Upper lobe of left lung (tissue), 6 donors: ENCODE measurements at places on chromosomes 7 and 10. TPM values are rescaled to one million over a fixed set of nuclear protein-coding genes. Genes with fewer than 3 reads are reported as not detected.

DNA sequence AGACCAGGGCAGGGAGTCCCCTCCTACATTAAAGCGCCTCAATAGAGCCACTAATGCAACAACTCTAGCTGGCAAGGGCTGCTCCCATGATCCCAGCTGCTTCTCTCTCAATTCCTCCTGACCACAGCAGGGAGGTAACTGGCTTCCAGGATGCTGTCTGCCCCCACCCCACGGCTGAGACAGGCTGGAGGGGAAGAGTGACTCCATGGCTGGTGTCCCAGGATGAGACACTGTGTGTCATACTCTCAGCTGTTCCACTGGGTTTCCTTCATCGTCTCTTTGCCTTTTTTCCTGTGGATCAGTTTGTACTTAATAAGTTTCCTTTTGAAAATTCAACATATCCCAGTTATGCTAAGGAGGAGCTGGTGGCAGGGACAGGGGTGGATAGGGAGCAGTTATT, 27.7 kb upstream of the MYH16 start:
- DNase-seq = no peak
- no peak overlapping the region for H3K27ac ChIP-seq
- H3K27me3 ChIP-seq = no peaks in the 10 kb centered on the region
- H3K4me1 ChIP-seq = no peaks in the 10 kb centered on the region

The FKBP6 gene
- not detected for total RNA-seq

- no peak for DNase-seq
- H3K4me3 ChIP-seq = no peak overlapping the region
- H3K27ac ChIP-seq = no peak overlapping the region
- H3K4me1 ChIP-seq = no peaks in the 10 kb centered on the region
- peaks cover 47% of the 10 kb centered on the region for H3K36me3 ChIP-seq
- H3K27me3 ChIP-seq = no peaks in the 10 kb centered on the region
These were observed 35.1 kb upstream of the TTYH3 start for GRCh38 chr7:2596464-2597272.

DNA sequence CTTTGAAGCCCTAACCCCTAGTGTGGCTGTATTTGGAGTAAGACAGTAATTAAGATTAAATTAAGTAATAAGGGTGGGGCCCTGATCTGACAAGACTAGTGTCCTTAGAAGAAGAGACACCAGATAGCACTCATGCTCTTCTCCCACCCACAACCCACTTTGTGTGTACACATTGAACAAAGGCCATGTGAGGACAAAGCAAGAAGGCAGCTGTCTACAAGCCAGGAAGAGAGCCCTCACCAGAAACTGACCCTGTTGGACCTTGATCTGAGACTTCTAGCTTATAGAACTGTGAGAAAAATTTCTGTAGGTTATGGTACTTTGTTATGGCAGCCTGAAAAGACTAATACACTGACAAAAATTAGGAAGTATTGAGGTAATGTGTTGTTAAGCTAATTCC, 59.8 kb downstream of the ZFAND4 start:
- no peaks in the 10 kb centered on the region for H3K27me3 ChIP-seq
- peaks cover 34% of the 10 kb centered on the region for H3K36me3 ChIP-seq
- DNase-seq = no peak
- no peaks in the 10 kb centered on the region for H3K4me1 ChIP-seq

GRCh38 chr10:119413471-119414080, 128.9 kb downstream of the RGS10 start:
- H3K4me1 ChIP-seq = peaks cover 52% of the 10 kb centered on the region
- peak overlapping the region; percentile 78 for H3K27ac ChIP-seq
- H3K27me3 ChIP-seq = no peaks in the 10 kb centered on the region
- peak; percentile 85 for DNase-seq
- H3K36me3 ChIP-seq = no peaks in the 10 kb centered on the region

DNA sequence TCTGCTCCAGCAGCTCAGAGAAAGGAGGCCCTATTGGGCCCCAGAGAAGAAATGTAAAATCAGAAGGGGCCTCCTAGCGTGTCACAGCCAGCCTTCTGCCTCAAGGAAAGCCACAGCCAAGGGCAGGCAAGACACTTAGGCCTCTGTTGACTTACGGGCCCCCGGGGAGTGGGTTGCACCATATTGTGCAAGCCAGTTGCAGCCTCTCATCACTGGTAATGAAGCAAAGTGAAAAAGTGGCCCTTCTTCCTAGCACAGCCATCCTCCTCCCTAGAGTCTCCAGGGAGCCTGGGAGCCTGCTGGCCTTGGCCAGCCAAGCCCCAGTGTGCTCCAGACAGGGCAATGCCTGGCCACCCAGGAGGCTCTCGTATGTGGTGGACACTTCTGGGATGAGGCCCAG, 56.2 kb upstream of the GDF10 start:
- no peaks in the 10 kb centered on the region for H3K36me3 ChIP-seq
- H3K4me3 ChIP-seq = no peak overlapping the region
- no peaks in the 10 kb centered on the region for H3K27me3 ChIP-seq
- no peak overlapping the region for H3K27ac ChIP-seq

- H3K4me1 ChIP-seq = no peaks in the 10 kb centered on the region
- no peaks in the 10 kb centered on the region for H3K27me3 ChIP-seq
- H3K4me3 ChIP-seq = no peak overlapping the region
- DNase-seq = no peak
- no peaks in the 10 kb centered on the region for H3K36me3 ChIP-seq
These were observed 66.6 kb upstream of the ZNF479 start for GRCh38 chr7:57198801-57199200.

DNA sequence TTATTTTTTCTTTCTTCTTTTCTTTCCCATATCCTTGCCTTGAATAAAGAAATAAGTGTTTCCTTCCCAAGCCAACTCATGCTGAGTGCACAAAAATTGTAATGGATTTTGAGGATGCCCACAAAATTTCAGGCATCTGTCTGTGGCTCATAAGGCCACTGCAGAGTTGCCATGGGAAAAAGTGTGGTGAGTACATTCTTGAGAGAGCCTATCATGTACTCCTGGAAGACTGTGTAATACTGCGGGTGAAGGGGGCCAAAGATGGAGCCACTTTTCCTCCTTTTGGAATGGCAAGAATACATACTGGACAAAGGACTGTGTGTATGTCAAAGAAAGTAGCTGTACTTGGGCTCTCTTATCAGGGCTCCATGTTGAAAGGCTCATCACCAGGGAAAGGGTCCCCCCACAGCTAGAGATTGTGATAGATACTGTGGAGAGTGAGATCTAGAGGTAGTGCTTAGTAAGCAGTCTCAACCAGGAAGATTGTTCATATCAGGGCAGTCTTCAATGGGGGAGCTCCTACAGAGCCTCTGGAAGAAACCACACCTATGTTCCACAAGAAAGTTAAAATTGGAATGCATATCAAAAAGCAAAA, 341.6 kb upstream of the KCND2 start:
- no peak for DNase-seq
- H3K4me3 ChIP-seq = no peak overlapping the region
- H3K36me3 ChIP-seq = no peaks in the 10 kb centered on the region

The CALML5 gene
- total RNA-seq = not detected

- no peaks in the 10 kb centered on the region for H3K36me3 ChIP-seq
- no peak for DNase-seq
- H3K27me3 ChIP-seq = no peaks in the 10 kb centered on the region
- H3K27ac ChIP-seq = no peak overlapping the region
These were observed 156.5 kb upstream of the BMPER start for GRCh38 chr7:33748793-33749192.

The PPP1R9A gene
- total RNA-seq = 41.9 TPM

The RAB18 gene
- 91.3 TPM for total RNA-seq

The DBF4 gene
- 4.2 TPM for total RNA-seq

DNA sequence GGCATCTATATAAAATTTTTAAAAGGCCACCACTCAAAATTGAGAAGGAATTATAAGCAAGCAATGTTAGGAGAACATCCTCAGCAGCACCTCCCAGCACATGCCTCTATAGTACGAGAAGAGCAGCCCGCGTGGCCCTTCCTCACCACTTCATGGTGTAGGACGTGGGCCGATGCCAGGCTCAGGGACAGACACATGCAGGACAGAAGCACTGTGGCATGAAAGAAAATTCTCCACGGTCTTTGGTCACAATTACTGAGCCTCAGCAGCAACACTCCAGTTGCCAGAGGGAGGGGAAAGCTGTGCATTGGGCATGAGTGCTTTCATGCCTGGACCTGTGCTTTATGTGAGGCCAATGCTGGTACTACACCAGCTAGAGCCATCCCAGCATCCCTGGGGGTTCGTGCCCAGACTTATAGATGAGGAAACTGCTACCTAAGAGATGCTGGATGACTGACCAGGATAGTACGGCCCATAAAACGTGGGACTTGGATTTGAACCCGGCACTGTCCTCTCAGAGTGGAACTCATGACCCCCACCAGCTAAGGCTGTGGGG, 164.7 kb downstream of the ADAM12 start:
- no peaks in the 10 kb centered on the region for H3K27me3 ChIP-seq
- no peaks in the 10 kb centered on the region for H3K36me3 ChIP-seq
- H3K27ac ChIP-seq = no peak overlapping the region

- no peaks in the 10 kb centered on the region for H3K36me3 ChIP-seq
- no peaks in the 10 kb centered on the region for H3K27me3 ChIP-seq
- H3K4me1 ChIP-seq = no peaks in the 10 kb centered on the region
- no peak for DNase-seq
- H3K27ac ChIP-seq = no peak overlapping the region
These were observed 13.6 kb upstream of the SLF2 start for GRCh38 chr10:100899171-100899570.

The PRTFDC1 gene
- total RNA-seq = 3.9 TPM

DNA sequence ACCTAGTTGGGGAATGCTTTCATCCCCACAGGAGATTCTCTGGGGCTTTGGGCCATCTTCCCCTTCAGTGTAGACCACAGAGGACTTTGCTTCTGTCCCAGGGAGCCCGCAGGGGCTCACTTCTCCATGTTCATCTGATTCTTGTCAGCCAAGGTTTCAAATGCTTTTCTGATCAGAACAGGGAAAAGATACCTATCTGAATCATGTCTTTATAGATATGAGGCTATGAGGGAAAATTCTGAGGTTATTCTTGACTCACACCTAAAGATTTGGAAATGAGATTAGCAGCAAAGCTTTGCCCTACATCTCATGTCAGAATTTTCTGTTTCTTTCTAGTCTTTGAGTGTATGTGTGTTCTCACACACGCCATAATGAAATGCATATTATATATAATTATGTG, 53.3 kb downstream of the FIGNL1 start:
- H3K27ac ChIP-seq = no peak overlapping the region
- H3K36me3 ChIP-seq = peaks cover 13% of the 10 kb centered on the region
- H3K27me3 ChIP-seq = no peaks in the 10 kb centered on the region
- DNase-seq = no peak
- no peak overlapping the region for H3K4me3 ChIP-seq
- H3K4me1 ChIP-seq = no peaks in the 10 kb centered on the region

The MYOZ1 gene
- 0.46 TPM for total RNA-seq

DNA sequence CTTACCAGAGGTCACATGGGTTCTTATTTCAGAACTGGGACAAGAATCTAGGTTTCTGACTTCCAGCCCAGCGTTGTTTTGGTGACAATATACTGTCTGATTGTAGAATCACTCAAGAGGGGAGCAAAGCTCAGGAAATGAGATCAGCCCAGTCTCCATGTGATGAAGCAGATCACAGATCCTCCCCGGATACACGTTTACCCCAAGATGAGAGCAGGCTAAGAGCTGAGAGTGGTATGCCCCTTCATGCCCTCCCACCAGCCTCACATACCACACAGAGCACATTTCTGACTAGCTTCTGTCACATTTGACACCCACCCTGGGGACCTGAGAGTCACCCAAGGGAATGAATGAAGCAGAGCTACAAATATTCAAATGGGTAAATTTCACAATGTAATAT, 27.1 kb upstream of the PRKCQ start:
- no peaks in the 10 kb centered on the region for H3K4me1 ChIP-seq
- DNase-seq = no peak
- no peak overlapping the region for H3K4me3 ChIP-seq
- no peaks in the 10 kb centered on the region for H3K36me3 ChIP-seq
- no peak overlapping the region for H3K27ac ChIP-seq

The LIPF gene
- not detected for total RNA-seq

The UCN3 gene
- total RNA-seq = 1.6 TPM

DNA sequence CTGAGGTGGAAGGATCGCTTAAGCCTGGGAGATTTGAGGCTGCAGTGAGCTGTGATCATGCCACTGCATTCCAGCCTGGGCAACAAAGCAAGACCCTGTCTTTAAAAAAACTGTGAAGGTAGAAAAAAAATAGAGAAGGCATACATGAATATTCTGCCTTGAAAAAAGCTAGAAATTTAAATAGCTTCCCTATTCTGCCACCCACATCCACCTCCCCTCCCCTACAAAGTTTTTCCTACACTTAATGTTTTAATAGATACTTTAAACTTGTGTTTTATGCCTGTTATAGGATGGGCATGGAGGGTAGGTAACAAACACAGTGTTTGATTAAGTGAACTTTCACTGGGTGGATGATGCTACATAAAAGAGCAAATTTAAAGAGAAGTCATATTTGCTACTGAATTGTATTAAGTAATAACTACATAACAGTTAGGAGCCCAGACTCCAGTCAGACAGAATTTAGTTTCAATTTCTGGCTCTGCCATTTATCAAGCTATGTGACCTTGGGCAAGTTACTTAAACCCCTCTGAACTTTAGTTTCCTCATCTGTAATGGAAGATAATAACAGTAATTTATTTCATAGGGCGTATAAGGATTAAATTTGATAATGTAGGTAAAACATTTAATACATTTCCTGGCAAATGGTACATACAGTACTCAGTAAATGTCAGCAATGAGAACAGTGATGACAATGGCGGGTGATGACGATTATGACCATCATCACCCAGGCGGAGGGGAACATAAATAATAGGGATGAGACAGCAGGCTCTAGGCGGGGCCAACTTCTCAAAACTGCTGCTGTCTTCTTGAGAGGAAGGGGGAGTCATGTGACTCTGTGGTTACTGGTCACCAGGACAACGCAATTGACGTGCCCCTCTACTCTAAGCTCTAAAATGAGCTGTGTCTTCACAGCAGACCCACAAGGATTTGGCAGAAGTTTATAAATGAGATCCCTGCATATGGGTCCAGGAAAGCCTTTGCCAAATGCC, 15.8 kb downstream of the DNMBP start:
- no peak overlapping the region for H3K4me3 ChIP-seq
- H3K36me3 ChIP-seq = no peaks in the 10 kb centered on the region
- H3K27me3 ChIP-seq = no peaks in the 10 kb centered on the region
- H3K4me1 ChIP-seq = peaks cover 10% of the 10 kb centered on the region

The ASIC3 gene
- 4.7 TPM for total RNA-seq

DNA sequence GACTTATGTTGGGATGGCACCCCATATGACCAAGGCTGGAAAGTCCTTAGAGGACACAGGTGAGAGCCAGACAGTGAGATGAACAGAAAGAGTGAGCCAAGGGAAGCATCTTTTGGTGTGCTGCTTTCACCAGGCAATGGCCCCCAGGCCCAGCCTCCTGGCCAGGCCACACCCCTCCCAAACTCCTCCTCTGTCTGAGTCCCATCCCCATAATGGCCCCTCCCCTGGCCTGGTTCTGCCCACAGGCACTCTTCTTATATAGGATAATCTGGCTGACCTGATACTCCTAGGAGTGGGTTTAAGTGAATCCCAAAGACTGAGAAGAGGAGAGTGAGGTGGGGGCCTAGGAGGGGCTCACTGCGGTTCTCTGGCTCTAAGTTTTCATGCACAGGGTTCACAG, 252.5 kb downstream of the RPS24 start:
- DNase-seq = no peak
- no peaks in the 10 kb centered on the region for H3K27me3 ChIP-seq
- no peak overlapping the region for H3K4me3 ChIP-seq
- H3K4me1 ChIP-seq = no peaks in the 10 kb centered on the region
- no peaks in the 10 kb centered on the region for H3K36me3 ChIP-seq
- no peak overlapping the region for H3K27ac ChIP-seq

The CDNF gene
- total RNA-seq = 1.7 TPM

- no peak overlapping the region for H3K27ac ChIP-seq
- peak overlapping the region; percentile 47 for H3K4me3 ChIP-seq
- H3K27me3 ChIP-seq = peaks cover 14% of the 10 kb centered on the region
- no peaks in the 10 kb centered on the region for H3K36me3 ChIP-seq
- peaks cover 12% of the 10 kb centered on the region for H3K4me1 ChIP-seq
These were observed 21.3 kb upstream of the KCNK18 start for GRCh38 chr10:117175901-117176534.
